ENCODE measurements at places on chromosomes 3 and 15. TPM values are rescaled to one million over a fixed set of nuclear protein-coding genes. Genes with fewer than 3 reads are reported as not detected.

Gene SMCO1
- not detected for total RNA-seq

Gene DTX3L
- 30.6 TPM for total RNA-seq

Gene CYP1A2
- total RNA-seq = not detected

DNA sequence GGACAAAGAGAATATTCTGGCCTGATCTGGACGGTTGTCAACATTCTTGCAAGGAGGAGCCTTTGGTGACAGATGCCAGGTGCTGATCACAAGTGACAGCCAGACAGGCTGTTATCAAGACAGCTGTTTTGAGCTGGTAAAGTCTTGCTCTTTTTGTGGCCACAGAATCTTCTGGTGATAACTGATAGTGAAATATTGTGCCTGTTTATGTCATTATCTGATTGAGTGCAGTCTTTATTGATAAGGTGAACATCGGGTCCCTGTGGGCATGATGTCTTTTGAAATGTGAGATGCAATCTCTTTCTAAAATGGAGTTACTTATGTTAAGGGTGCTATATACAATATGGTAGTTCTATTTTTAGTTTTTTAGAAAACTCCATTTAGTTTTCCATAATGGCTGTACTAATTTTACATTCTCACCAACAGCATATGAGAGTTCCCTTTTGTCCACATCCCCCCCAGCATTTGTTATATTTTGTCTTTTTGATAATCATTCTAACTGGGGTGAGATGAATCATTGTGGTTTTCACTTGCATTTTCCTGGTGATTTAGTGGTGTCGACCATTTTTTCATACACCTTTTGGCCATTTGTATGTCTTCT is 10.7 kb downstream of the CEP63 start:
- DNase-seq = no peak

DNA sequence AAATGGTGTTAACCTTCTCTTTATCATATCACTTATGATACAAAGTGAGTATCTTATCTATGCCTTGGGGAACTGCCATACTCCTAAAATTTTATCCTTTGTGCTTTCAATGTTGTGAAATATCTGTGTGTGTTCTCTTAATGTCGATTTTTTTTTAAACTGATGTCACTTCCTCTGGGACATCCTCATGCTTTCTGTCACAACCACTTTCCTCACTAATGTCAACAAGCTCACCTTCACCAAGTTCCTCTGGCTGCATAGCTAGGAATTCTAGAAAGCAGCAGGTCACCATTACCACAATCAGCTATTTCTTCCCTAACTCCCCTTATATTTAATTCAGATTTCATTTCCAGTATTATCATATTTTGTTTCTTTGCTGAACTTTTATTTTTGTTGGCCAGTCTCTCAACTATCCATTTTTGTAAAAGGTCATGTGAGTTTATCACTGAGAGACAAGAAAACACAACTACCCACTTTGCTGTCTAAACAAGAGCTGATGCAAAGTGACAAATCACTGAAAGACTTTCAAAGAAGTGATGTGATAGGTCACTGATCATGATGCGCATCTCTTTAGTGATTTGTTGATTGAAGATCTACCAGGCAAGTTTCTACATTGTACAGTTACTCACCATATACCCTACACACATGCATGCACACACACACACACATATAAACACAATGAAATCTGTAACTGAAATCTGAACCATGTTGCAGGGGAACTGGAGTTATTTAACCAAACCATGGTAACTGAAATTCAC is 369.0 kb downstream of the ULK4 start:
- no peak for DNase-seq
